ENCODE measurements at places on chromosomes 11 and 22.

- DNase-seq: no peak
These were observed 8.2 kb upstream of the ENDOD1 start for GRCh38 chr11:95081412-95081811.

- DNase-seq: no peak
These were observed 3.1 kb downstream of the PKDREJ start for GRCh38 chr22:46260038-46260437.

DNA sequence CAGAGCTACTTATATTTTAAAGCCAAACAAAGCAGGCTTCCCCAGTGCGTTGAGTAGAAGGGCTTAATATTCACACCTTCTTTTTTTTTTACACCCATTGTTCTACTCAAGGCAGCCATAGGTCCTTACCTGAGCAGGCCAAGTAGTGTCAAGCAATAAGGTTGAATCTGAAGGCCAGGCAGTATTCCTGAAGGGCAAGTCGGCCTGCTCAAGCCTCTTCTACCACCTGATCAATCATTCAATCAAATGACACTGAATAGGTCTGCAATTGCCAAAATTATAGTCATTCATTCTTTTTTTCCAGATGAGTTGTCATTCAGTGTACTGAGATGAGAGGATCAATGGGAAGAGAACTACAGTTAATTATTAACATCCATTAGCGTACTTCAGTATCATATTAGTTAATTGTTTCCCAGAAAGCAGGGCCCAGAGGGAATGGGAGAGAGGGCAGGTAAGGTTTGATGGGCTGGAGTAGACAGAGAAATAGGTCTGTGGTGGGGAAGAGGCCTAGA, 11.9 kb upstream of the PPP2R1B start:
- DNase-seq: no peak

GRCh38 chr22:31680861-31681341, 18.9 kb upstream of the PISD start:
- no peak for DNase-seq

DNA sequence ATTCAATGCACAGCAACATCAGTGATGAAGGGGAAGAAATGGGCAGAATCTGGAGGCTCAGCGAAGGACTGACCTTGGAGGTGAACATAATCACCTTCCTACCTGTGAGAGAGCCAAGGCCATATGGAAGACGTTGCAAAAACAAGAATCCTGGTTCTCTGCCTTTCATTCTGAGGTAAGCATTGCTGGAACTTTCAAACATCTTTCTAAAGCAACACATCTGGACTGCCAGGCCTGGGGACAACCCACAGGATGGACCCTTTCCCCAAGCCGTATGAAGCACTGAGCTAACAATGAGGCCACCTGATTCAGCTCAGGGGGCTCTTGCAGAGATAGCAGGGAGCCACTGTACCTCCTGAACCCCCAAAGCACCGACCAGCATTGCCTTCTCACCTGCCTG, 70.5 kb downstream of the ETS1 start:
- DNase-seq: no peak

DNA sequence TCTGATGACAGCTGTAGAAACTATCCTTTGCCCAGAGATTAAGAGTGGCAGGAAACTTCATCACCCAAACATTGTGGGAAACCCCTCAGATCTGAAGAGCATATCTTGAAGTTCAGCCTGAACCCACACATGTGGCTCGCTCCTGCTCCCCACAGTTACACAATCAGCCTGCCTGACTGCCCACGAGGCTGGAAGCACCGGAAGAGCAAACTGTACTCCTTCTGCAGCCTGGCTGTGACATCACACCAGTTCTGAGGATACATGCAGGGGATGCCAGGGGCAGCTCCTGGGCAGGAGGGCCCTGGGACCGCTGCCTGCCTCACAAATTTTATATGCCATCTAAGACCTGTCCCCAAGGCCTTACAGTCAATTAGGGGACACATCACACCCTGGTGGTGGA, 444.4 kb downstream of the BUD13 start:
- DNase-seq: no peak

GRCh38 chr22:25670070-25670461, 71.9 kb upstream of the MYO18B start:
- DNase-seq: no peak

DNA sequence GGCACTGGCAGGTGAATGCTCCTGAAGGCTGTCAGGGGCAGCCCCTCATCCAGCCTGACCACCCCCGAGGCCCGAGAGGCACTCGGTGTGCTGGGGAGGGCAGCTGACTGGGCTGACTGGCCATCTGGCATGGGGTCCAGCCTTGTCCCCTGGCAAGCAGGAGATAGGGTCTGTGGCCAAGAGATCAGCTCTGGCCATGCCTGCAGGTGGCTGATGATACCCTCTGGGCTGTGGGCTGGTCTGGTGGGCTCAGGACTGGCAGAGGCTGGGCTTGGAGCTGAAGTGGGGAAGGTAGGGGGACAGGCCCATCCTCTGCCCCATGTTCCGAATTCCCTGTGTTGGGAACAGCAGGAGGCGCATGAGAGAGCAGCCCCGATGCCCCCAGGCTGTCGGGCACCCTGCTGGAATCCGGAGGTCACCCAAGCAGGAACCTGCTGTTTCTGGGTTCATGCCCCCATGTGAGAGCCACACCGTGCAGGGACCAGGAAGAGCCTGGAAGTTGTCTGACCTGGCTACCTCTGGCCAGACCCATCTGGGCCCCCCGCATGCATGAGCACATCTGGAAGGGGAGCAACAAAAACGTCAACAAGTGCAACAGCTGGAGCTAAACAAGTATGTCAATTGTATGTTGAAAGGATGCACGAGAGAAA, 527.0 kb downstream of the TBC1D22A start:
- no peak for DNase-seq

DNA sequence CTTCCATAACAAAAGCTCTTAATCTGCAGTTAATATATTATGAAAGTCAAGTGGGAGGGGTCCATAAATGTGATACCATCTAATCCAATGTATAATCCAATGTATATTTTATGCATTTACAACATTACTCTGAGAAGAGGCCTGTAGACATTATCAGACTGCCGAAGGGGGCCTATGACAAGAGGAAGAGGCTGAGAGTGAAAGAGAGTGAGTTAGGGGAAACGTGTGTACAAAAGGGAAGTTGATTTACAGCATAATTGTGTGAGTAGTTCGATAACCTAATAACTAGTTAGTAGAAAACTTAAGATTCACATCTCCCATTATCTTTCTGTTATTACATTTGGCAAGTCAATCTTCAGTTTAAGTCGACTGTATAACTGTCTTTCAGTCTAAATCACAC, 86.6 kb downstream of the DDX10 start:
- no peak for DNase-seq

GRCh38 chr22:37817705-37818408, 5.3 kb upstream of the GALR3 start:
- DNase-seq: peak; percentile 57

- DNase-seq: no peak
These were observed 2.6 kb upstream of the ME3 start for GRCh38 chr11:86675017-86675416.

DNA sequence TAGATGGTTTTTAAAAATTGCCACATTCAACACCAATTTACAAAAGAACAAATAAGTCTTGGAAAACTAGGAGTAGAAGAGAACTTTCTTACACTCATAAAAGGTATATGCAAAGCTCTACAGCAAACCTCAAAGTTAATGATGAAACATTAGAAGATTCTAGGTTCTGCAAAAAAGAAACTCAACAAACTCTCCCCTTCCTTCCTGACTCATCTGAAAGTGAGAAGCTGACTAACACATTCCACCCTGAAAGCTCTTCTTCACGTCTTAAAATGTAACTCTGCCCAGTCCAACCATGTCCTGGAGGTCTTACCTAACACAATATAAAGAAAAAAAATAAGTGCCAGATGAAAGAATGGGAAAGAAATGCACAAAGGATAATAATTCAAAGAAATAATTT, 218.9 kb upstream of the ISX start:
- DNase-seq: no peak

DNA sequence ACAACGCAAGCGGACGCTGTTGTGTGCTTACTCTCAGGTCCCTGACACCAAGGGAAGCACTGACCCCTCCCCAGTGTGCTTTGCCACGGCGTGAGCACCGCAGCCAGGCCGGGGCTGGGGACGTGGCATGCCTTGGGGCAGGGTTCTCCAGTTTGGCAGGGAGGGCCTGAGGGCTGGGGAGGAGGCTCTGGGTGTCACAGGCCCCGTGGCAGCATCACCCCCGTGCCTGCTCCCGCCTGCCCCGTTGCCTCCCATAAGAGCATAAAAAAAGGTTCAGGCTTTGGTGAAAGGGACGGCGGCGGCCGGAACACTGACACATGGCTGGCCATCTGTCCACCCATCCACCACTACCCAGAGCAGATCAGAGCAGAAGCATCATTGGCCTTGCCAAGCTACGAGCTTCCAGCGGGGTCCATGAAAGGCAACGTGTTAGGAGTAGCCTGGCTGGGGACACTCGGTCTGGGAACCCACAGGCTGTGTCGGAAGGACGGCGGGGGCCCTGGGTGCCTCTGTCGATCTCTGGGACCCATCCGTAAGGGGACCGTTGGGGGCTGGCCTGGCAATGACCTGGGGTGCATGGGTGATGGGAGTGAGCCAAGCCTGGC, 183.0 kb downstream of the IGLL1 start:
- no peak for DNase-seq

- DNase-seq: no peak
These were observed 10.7 kb upstream of the SESN3 start for GRCh38 chr11:95241681-95242081.

DNA sequence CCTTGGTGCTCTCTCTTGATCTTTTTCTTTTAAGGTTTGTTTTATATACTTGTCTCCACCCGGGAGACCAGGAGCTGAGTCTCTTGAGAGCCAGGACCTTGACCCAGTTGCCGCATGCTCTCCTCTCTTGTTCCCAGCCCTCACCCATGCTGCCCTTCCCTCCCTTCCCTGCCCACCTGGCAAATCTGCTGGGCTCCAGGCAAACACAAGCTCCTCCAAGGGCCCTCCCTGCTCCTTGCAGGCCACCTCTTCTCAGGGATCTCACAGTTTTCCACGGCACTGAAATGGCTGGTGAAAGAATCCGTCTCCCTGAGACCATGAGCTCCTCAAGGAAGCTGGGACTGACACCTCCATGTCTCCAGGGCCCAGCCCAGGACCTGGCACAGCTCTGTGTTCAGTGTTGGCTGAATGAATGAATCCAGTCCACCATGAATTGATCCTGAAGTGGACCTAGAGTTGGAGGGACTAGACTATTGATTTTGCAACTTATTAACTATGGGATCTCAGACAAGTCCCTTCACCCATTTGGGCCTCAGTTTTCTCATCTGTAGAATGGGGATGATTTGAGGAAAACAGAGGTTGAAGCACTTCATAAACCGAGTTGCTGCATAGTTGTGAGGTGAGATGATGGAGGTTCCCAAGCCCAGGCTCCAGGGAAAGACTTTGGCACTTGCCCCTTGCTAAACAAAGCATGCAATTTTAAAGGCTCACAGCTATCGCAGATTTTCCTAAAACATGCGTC, 25.1 kb upstream of the FBLN1 start:
- DNase-seq: no peak

GRCh38 chr11:19652623-19653375, 59.8 kb upstream of the NAV2 start:
- DNase-seq: no peak

DNA sequence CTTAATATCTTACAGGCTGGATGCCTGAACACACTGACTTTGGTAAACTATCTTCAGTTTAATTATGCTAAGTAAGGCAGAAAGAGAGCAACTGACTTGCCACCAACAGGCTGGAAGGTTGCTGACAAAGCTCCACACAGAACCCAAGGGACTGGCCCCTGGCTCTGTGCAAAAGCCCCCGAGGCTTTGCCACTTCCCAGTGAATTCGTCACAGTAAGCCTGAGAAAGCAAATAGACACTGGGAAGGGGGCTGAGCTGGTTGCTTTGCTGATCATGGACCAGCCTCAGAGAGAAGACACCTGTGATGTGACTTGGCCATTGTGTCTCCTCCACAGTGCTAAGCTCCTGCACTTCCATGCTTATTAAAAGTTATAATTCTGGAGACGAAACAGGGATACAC, 91.7 kb downstream of the BLID start:
- no peak for DNase-seq

- no peak for DNase-seq
These were observed 106.3 kb downstream of the OPCML start for GRCh38 chr11:133425992-133426391.

GRCh38 chr11:109818290-109818689, 274.9 kb upstream of the ZC3H12C start:
- DNase-seq: no peak

DNA sequence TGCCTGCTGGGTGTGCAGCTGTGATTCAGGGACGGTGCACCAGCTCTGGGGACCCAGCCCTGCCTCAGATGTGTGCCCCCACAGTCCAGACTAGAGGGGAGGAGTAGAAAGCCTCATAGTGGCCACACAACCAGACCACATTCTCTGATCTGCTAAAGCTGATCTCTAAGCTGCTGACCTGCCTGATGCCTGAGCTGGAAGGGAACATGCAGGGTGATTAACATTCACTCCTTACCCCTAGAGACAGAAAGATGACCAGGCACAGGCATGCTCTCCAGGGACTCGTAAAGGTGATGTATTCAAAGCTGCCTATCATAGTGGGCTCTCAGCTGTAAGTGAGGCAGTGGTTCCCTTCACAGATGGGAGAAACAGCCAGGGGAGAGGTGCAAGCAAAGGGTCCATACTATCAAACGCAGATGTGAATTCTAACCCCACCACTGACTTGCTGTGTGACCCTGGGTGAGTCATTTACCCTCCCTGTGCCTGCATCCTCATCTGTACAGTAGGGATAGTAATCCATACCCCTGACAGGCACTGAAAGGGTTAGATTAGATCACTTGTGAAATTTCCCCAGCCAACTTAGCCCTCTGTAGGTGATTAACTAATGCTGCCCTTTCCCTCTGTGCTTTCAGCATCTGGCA, 29.0 kb upstream of the LRRC32 start:
- no peak for DNase-seq

GRCh38 chr11:67158221-67158620, 39.2 kb downstream of the KDM2A start:
- no peak for DNase-seq

GRCh38 chr11:75103380-75104026, 6.8 kb upstream of the OR2AT4 start:
- no peak for DNase-seq

GRCh38 chr11:63537293-63538101, 889 bp downstream of the PLAAT4 start:
- DNase-seq: no peak

DNA sequence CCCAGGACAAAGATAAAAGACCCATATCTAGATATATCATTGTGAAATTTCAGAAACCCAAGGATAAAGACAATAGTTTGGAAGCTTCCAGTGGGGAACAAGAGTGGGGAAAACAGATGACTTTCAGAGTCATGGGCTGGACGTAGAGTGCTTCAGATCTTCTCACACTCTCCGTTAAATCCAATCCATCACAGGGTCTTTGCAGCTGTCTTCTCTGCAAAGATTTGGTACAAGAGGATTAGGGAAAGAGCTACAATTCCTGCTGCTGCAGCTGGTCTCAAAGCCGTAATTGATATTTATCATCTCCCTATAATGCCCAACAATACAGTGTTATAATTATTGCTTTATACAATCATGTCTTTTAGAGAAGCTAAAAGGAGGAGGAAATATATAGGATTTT, 63.4 kb upstream of the CLPB start:
- no peak for DNase-seq

GRCh38 chr22:35582861-35583670, 34.1 kb downstream of the MB start:
- peak; percentile 44 for DNase-seq

GRCh38 chr11:109728056-109728455, 306.1 kb downstream of the C11orf87 start:
- peak; percentile 10 for DNase-seq
